ENCODE measurements at places on chromosomes 12 and 14. TPM values are rescaled to one million over a fixed set of nuclear protein-coding genes. Genes with fewer than 3 reads are reported as not detected.

The RAB2B gene
- 41.2 TPM for total RNA-seq

GRCh38 chr14:21924479-21924878 lies 250.9 kb upstream of the OR4E1 start:
- peak; percentile 58 for DNase-seq

GRCh38 chr12:105626653-105627052 lies 296.2 kb downstream of the C12orf75 start:
- DNase-seq: no peak

GRCh38 chr14:70188322-70188658 lies 461 bp downstream of the SLC8A3 start:
- DNase-seq: no peak

DNA sequence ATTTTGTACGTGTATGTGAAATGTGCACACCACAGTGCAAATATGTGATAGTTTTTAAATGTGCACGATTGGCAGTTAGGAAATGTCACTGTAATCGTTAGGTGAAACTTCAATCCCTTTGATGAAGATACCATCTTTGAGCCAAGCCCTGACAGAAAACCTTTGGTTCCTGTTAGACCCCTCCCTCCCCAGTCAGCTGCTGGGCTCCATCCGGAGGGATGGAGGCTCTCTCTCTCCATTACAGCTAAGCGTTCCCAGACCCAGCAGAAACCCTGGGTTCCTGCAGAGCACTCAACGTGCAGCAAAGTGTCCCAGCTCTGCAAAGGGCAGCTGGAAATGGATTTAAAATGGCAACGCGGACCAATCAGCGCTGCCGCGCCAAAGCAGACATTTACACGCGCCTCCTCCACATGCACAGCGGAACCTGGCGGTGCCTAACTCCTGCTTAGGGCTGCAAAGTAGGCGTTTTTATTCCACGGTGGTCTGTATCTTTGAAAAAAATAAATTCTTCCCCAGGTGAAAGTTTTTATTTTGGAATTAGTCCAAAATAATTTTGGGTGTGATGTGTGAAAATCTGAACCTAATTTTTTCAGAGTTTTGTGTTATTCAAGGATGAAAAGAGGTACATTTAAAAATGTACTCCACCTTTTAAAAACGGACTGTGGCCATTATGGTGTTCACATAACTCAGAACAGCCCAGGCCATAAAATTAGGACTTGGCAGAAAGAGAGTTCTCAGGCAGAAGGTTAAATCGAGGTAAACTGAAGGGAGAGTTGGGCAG lies 1.4 kb upstream of the HMGA2 start:
- DNase-seq: peak; percentile 97

DNA sequence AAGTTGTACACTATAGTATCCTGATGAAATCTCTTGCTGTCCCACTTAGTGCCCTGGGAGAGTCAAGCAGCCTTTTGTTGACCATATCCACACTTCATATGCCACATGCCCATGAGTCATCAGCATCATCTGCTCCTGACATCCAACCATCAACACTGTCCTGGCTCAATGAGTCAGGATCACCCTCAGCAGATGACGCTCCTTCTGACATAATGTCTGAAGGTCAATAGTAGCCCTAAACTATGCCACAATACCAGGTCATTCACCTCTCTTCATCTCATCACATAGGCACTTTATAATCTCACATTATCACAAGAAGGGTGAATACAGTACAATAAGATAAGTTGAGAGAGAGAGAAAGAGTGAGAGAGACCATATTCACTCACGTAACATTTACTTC lies 369.0 kb upstream of the FAR2 start:
- DNase-seq: no peak
